ENCODE measurements at places on chromosomes 4 and X.

DNA sequence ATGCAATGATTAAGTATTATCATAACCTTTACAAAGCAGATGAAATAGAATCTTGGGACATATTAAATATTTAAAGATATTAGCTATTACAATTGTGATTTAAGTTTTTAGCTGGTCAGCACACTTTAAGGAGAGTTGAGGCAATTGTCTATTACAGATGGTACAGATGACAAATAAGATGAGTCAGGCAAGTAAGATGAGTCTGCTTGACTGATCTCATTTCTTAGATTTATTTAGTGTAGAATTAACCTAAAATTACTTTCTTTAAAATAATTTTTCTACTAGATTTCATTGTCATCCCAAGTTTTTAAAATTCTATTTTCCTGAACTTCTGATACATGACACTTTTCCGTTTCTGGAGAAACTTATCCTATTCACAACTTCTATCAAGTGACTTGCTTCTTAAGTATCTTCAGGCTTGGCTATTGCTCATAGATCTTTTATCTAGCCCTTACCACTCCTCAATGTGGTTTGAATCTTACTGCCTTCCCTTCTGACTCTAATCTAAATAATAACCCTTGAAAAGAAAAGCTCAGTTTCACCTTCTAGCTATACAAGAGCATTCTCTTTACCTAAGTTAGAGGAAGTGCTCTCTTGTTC is 32.9 kb downstream of the CXCL1 start:
- DNase-seq: no peak

DNA sequence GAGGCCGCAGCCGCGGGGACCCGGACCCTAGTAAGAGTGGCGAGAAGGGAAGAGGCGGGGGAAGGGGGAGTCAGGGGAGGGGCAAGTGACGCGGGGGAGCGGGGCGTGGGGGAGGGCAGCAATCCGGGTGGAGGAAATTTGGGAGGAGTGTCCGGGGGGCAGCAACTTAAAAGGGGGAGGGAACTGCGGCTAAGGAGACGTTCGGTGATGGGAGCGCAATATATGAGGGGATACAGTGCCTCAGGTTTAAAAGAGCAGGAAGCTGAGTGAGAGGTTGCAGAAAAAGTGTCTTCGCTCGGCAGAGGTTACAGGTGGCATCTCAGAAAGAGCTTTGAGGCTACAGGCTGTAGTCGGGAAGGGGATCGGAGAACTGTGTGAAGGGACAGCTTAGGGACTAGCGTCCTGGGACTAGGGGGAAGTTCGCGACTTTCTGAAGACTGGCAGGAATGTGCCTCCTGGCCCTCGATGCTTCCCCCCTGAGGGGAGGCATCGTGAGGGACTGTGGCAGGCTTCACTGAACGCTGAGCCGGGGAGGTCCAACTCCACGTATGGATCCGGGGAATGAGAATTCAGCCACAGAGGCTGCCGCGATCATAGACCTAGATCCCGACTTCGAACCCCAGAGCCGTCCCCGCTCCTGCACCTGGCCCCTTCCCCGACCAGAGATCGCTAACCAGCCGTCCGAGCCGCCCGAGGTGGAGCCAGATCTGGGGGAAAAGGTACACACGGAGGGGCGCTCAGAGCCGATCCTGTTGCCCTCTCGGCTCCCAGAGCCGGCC is 519 bp downstream of the FOXO4 start:
- no peak for DNase-seq

- no peak for DNase-seq
These were observed 20.1 kb upstream of the ADRA2C start for GRCh38 chr4:3745886-3746656.

GRCh38 chr4:148048598-148048997 is 316.7 kb downstream of the ARHGAP10 start:
- DNase-seq: no peak

DNA sequence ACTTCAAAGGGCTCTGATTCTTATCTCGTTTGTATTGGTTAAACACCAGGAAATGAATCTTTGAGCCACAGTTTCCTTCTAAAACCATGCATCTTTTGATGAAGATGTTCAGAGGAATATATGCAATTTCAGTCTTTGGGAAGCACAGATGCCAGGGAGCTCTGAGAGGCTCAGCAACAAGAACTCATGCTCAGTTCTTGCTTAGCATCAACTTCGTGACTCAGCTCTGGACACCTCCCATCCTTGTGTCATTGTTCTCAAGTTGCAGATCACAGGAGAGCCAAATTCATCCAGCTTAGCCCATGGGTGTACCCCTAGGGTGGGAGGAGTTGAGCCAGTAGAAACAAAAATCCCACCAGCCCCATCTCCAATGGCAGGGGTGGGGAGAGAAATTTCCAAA is 219.6 kb upstream of the MAOA start:
- no peak for DNase-seq

GRCh38 chr4:181578911-181579310 is 664.3 kb upstream of the TENM3 start:
- no peak for DNase-seq

DNA sequence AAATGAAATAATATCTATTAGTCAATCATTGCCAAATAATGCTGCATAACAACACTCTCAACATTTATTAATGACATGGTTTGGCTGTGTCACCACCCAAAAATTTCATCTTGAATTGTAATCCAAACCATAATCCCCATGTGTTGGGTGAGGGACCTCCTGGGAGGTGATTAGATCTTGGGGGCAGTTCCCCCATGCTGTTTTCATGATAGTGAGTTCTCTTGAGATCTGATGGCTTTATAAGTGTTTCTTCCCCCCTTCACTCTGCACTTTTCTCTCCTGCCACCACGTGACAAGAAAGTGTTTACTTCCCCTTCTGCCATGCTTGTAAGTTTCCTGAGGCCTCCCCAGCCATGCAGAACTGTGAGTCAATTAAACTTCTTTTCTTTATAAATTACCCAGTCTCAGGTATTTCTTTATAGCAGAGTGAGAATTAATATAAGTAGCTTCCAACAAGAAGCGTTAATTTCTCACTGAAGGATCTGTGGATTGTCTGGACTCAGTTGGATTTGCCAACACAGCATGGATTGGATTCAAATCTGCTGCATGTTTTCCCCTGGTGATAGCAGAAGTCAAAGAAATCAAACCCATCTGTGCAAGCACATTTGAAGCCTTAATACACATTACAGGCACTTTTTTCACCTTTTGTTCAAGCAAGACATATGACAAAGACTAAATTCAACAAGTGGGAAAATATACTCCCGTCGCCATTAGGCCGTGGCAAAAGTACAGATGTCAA is 216.6 kb downstream of the PDGFC start:
- DNase-seq: no peak

- DNase-seq: no peak
These were observed 32.9 kb downstream of the MAGED4 start for GRCh38 chrX:52217494-52218160.

Measured in NCI-H1417 treated with DMSO at 0.1 percent for 48 hours (cell line).